ENCODE measurements at places on chromosomes 12 and 14.

DNA sequence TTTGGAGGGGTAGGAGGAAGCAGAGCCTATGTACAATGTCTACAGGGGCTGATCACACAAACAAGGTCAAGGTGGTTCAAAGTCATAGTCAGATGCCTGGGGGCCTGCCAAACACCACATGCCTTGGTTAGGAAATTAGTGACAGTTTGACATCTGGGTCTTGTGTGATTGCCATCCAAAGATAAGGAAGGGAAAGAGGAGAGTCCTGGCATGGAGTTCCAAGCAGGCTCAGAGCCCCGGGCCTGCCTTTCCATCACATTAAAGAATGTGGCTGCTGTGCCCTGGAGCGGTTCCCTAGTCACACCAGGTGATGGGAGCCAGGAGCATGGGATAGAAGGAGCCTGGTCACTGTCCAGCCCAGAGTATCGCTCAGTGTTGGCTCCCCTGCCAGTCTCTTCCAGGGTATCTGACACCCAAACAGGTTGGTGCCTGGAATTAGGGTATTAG is 53.6 kb upstream of the BCL2L14 start:
- DNase-seq = no peak

- DNase-seq = no peak
These were observed 2.0 kb downstream of the MGP start for GRCh38 chr12:14883686-14884085.

DNA sequence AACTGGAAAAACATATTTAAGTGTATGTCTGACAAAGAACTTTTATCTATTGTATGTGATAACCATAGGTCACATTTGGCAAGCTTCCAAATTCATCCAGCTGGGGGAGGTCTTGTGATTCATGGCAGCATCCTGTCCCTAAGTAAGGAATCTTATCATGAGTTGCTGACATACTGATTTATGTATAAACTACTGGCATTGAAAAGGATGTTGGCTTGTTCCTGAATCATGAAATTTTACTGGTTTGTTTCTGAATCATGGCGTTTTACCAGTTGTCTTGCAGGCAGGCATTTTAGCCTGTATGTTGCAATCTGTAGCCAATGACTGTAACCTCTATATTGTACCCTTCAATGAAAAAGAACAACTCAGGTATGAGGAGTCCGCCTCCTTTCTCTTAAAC is 244.8 kb downstream of the IPO8 start:
- no peak for DNase-seq

DNA sequence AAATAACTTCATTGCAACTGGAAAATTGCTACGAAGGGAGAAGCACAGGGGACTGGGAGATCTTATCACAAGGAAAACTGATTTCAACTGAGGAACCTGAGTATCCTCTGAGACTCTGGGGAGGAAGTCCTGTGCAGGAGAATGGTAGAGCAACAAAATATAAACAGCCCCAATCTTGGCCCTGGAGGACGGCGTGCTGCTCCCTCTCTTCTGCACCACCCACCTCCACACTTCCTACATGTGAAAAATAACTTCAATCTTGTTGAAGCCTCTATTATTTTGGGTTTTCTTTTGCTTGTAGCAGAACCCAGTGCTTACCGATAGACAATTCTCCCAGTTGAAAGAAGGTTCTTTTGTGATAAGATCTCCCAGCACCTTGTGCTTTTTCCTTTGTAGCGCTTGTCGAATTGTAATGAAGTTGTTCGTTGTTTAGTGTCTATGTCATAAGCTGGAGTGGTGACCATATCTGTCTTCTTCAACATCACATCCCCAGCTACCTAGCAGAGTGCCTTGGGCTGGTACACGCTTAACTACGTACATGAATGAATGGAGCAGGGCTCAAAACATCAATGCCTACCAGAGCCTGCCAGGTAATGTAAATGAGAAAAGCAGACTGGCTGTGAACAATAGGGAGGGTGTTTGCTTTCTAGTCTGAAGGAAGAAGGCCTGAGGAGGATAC is 2.8 kb upstream of the CD4 start:
- DNase-seq = peak; percentile 48

DNA sequence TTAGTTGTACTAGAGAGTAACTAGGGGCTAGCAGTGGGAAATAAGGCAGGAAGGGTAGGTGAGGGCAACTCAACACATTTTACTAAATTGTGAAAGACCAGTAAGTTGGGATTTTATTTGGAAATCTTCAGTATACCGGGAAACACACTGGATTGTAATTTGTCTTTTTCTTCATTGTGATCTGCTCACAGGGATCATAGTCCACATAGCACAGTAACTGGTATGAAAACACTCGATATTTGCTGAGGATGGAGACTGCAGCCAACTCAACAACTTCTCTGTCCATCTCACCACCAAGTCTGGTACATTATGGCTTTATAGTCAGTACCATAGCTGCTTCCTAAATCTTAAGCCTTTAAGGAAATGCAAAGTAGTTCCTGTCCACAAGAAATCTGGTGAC is 2.5 kb downstream of the SLIRP start:
- no peak for DNase-seq

DNA sequence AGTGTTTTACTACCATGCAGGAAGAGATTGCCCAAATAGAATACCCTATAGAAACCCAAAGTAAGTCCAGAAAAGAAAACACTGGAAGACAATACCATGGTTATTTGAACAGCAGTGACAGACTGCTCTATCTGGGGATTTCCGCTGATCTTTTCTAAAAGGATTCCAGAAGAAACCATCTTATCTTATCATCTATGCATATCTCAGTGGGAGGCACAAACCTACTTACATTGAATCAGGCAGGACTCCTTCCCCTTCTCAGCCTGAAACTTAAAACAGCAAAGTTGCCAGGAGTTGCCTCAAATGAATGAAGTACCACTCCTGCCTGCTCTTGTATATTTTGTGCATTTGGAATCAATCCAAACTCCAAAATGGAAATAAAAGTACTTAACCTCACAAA is 56.7 kb upstream of the NR2C1 start:
- no peak for DNase-seq

- DNase-seq = no peak
These were observed 5.5 kb upstream of the SLC7A7 start for GRCh38 chr14:22820731-22821130.

GRCh38 chr12:132449565-132450417 is 40.2 kb upstream of the FBRSL1 start:
- DNase-seq = peak; percentile 34

- DNase-seq = no peak
These were observed 594 bp upstream of the CLEC14A start for GRCh38 chr14:38256533-38256840.

DNA sequence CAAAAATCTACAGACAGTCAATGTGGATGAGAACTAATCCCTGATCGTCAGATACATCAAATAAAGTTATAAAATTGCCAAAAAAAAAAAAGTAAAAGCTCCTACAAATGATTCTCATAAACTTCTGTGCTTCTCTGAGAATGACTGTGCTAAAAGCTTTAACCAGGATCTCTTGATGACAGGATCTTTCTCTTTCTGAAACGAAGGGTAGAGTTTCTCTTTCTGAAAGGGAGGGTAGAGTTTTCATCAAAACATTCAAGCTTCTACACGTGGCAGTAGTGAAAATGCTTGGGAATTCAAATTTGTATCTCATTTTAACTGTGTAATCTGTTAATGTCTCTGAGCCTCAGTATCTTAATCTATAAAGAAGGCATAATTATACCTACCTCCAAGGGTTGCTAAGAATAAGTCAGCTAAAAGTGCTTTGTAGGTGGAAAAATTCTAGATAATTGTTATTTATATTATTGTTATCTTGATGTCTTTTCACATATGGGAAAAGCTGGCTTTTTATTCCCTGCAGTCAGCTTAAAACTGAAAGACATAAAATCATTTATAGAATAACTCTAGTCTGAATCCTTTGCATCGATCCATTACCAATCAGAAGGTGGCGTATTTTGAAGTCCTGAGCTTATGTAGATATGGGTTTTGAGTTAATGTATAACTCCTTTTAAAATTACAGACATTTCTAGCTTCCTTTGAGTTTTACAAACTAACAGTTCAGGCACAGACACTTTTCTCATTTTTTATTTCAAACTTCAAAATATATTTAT is 157.4 kb downstream of the DACT1 start:
- no peak for DNase-seq

DNA sequence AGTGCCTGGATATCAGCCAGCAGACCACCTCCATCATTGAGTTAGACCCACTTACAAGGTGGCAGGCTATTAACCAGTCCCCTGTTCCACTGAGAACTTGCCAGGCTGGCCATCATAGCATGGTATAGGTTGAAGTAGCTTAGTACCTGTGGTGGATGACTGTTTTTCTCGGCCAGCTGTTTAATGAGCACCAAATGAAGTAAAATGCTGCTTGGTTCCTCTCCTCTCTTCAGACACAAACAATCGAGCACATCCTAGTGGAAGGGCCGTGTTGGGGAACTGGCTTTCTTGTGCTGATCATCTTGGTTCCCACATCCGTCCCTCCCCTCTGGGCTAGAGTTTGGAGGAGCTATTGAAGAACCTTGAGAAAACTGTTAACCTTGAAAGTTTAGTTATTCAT is 486.2 kb downstream of the RAD51B start:
- DNase-seq = no peak

GRCh38 chr12:80877721-80878265 is 59.9 kb downstream of the LIN7A start:
- no peak for DNase-seq

- DNase-seq = no peak
These were observed 100.1 kb upstream of the PDE3A start for GRCh38 chr12:20268121-20268732.

DNA sequence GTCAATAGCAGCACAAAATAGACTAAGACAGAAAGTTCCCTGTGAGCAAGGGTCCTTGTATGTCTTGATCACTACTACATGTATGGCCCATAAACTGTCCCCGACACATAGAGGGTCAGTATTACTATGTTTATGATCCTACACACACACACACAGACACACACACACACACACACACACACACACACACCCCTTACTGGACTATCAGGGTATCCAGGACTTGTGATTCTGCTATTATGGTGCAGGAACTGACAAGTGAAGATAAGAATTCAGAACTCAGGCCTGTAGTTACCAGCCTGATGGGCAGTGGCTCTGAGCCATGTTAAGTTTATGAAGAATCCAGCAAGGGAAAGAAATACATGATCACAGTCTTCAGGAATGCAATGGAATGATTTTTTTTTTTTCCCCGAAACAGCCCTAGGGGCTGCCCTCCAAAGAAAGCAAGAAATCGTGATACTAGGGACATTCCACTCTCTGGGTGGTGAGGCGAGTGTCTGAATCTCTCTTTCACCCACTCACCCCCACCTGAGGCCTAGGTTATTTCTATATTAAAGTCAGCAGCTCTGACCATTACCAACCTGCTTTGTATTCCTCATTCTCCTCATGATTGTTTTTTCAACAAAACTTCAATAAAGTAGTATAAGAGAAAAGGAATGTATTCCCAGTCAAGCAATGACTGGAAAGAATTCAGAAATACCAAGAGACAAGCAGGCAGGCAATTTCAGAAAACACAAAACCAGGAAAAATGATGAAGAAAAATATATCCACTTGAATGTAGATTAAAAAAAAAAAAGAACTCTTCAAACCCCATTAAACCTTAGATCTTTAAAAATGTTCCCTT is 105.8 kb downstream of the AVPR1A start:
- DNase-seq = no peak

GRCh38 chr14:99947695-99948094 is 117.5 kb upstream of the EVL start:
- no peak for DNase-seq

DNA sequence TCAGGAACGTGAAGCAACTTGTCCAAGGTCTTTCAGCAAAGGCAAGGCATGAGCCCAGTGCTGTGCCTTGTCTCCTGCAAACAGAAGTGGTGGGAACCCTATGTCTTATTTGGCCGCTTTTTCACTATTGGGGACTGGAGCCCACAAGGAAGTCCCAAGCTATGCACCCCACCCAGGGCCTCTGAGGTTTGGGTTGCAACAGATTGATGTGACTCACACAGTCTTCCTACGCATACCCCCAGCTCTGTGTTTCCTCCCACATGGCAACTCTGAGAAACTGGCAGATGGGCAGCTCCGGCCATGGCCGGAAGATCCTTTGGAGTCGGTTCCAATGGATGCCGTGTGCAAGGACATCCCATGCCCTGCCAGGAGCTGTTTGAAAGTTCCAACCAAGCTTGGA is 28.3 kb upstream of the CMKLR1 start:
- no peak for DNase-seq

DNA sequence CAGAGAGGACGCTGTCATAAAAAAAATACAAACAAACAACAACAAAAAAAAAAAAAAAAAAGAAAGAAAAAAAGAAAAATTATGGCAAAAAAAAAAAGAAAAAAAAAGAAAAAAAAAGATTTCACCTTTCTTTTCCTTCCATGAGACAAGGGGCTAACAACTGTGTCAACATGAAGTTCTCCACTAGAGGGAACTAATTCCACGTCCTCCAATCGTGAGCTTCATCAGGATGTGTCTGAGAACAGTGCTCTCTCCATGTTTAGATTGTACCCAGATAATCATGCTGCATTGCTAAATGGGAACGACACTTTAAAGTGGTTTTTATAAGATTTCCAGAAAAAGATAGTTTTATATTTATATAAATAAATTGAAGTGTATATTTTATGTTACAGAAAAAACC is 96.2 kb upstream of the PTPRB start:
- DNase-seq = peak; percentile 32

DNA sequence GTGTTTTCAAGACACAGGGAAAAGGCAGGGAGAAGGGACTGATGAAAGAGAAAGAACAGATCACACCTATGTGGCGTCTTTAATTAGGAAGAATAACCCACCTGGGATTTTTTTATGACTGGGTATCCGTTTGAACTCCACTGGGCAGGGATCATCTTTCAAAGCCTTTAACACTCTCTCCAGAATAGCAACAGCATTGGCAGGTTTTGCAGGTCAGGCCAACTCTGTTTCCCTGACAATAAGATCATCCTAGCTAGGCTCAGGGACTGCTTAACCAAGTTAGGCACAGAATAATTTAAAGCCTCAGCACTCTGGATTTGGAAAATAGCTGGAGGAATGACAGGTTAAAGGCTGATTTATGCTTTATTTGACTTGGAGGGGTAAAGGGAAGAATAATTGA is 117.6 kb downstream of the SUDS3 start:
- DNase-seq = no peak

DNA sequence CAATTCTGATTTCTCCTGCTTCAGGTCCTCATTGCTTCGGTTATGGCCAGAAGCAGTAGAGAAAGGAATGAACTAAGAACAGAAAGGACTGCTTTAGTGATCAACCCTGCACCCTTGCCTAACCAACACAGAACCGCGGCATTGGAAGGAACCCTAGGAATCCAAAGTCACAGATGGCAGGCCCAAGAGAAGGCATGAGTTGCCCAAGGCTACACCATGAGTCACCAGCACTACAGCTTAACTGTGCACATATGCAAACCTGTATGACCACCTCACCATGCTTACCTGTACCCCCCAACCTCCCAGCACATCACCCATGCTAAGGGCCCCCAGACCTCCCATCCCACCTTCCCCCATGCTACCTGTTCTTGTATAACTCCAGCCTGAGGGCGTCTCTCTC is 25.9 kb upstream of the BLTP3B start:
- DNase-seq = no peak

- DNase-seq = no peak
These were observed 209.7 kb downstream of the SLC15A4 start for GRCh38 chr12:128613837-128614590.
